Activated naive CD4-positive, alpha-beta T cell (primary cell): ENCODE measurements at places on chromosomes 3 and 15.

GRCh38 chr3:184680385-184681345 is 31.2 kb downstream of the MAGEF1 start:
- DNase-seq: no peak

DNA sequence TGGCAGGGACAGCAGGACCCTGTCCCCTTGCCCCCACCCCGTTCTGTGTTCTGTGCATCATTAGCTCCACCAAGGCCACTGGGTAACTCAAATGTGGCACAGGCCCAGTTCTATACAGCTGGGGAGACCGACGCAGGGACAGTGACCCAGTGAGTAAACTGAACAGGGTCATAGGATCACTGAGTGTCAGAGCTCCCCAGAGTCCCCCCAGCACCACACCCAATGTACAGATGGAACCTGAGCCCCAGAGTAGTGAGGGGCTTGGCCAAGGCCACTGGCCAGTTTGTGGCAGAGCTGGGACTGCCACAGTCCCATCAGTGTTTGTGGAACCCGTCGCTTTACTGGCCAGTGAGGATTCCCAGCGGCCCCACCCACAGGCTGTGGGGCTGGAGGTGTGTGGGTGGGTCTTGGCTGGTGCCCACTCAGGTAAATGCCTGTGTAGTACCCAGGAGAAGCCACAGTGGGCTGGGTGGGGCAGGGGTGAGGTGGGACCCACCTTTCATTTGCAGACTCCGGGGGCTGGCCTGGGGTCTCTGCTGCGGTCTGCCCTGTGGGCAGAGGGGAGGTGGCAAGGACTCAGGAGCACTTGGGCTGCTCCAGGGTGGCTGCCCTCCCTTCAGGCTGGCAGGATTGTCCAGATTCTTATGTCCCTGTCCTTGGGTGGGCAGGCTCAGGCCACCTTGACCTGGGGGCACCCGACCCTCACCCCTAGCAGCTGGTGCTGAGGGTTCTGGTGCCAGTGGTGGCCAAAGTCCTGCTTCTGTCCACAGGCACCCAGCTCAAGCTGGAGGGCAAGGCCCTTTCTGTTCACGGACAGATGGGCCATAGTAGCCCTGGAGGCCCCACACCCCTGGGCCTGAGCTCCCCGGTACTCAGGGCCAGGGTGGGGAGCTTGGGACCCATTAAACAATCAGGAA is 11.6 kb upstream of the CLK3 start:
- DNase-seq: no peak

GRCh38 chr15:29278436-29279105 is 8.9 kb upstream of the NSMCE3 start:
- DNase-seq: no peak

- no peak for DNase-seq
These were observed 21.2 kb upstream of the SIAH2 start for GRCh38 chr3:150783920-150784746.

- DNase-seq: no peak
These were observed 12.6 kb upstream of the ADPGK start for GRCh38 chr15:72796210-72796514.

DNA sequence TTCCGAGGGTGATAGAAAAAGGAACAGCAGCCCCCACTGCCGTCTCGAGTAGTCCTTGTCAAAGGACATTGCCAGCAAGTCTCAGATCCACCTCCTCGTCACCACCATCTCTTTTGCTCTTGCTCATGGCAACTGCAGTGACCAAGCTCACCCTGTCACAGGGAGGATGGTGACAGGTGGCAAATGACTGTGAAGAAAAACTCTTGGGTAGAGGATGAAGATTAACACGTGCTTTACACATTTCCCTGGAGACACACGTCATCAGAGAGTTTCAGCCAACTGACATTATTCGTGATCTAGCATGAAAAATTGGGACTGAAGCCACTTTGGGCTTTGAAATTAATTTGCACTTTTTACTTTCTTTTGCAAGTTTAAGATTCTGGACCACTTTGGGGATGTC is 174.3 kb downstream of the EBLN2 start:
- no peak for DNase-seq

GRCh38 chr15:77611767-77612166 is 20.9 kb downstream of the LINGO1 start:
- no peak for DNase-seq
